ENCODE measurements at places on chromosomes 6 and 20.

- no peak for DNase-seq
These were observed 152.3 kb upstream of the RPS6KA2 start for GRCh38 chr6:166779381-166779780.

GRCh38 chr6:81977486-81977885 is 225.0 kb upstream of the TENT5A start:
- no peak for DNase-seq

DNA sequence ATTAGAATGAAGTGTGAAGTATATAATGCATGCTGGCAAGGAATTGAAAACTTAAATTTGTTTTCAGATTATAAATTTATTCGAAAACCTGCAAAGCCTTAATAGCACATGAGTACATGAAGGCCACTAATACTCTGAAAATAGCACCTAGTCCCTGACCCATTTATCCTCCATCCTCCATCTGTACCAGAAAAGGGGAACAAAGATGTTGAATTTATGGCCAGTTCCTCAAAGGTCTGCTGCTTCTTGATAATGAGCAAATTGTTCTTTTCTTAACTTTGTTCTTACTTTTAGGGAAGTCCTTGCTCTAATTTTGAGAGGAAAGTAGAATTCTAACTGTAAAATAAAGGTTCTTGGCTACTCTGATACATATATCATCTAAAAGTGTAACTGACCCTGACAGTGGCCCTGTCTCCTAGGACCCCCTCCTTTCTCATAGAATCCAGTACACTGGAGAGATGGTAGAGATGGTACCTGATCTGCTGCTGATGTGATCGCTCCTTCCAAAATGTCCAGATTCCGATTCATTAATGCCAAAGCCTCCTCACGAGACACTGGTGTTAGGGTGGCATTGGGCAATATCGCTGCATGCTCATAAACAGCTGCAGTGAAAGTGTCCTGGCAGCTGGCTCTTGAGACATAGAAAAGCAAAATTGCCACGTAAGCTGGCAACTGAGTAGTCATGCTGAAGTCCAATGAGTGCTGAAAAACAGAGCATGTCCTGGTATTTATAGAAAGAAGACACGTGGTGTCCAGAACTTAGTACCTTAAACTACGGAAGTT is at the start of gene VNN1:
TSS of gene VNN1 (minus strand) at position 704 of the 783 bp plus-strand sequence. CDS start at position 684, 20 bp downstream.
- no peak for DNase-seq

DNA sequence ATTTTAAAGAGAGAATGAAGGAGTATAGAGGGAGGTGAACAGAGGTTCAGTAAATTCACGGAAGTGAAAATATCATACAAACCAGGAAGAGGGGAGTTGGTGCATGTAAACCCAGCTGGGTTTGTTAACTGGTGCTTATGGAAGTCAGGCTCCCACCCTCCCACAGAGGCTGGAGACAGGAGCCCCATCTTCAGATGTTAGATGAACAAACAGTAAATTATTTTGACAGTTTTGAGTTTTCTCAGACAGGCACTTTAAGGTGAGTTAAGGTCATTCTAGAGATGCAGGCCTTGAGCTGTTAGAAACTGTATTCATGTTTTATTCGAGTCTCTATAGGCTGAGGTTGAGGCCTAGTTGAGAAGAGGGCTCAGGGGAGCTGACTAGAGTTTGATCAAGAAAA is 41.8 kb upstream of the FUCA2 start:
- no peak for DNase-seq

DNA sequence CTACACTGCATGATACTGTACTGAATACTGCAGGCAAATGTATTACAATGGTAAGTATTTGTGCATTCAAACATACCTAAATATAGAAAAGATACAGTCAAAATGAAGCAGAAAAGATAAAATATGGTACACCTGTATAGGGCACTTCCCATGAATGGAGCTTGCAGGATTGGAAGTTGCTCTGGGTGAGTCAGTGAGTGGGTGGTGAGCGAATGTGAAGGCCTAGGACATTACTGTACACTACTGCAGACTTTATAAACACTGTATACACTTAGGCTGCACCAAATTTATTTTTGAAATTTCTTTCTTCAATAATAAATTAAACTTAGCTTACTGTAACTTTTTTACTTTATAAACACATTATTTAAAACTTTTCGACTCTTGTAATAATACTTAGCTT is 213.1 kb downstream of the ATXN1 start:
- peak; percentile 28 for DNase-seq

DNA sequence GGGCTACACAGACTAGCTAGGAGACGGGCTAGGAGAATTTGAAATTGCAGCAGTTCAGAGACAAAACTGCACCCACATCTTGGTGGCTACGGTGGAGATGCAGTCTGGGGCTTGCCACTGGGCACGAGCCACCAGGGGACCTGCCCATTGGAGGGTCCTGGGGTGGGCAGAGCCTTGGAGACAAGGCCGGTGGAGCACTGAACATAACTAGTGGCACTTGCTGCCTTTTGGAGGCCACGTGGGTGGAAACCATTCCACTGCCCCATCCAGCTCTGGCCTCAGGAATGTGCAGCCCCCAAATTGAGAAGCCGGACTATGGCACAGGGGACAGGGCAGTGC is 113.4 kb downstream of the NFATC2 start:
- DNase-seq = no peak

- no peak for DNase-seq
These were observed 288.7 kb upstream of the PRDM1 start for GRCh38 chr6:105797286-105797979.

- peak; percentile 32 for DNase-seq
These were observed at the start of gene MRAP2 for GRCh38 chr6:84033523-84034451. Gene MRAP2 (plus strand): TSS chr6:84033772. CDS start chr6:84055319, 21,547 bp downstream.

DNA sequence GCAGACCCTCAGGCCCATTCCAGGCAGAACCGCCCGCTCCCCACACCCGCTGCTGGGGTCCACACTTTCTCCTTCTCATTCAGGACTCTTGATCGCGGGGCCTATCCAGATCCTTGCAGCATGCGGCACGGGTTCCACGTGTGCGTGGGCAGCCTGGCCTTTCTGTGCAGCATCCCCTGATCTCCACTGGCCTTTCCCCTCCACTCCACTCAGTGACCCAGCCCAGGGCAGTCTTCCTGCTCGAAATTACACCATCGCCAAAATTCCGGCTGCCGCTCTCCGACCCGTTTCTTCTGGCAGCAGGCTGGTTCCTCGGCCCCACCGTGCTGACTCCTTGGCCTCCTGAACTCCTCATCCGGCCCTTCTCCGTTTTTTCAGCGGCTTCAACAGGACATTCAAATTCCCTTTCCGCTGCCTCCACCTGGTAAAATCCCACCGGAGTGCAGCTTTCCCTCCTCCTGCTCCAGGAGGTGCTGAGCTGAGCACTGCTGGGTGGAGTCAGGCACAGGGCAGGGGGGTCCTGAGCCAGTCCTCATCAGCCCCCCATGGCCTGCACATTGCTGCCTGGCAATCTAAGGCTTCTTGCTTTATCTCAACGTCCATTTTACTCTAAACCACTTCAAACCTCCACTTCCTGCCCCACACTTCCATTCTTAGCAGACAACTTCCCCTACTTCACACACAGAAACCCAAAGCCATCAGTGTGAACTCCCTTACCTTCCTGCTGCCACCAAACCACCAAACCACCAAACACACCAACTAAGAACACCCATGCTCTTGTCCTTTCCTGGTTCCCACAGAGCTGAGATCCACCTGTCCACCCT is 9.0 kb downstream of the SFT2D1 start:
- DNase-seq = no peak

GRCh38 chr6:456887-457286 is 65.3 kb downstream of the IRF4 start:
- DNase-seq = no peak

DNA sequence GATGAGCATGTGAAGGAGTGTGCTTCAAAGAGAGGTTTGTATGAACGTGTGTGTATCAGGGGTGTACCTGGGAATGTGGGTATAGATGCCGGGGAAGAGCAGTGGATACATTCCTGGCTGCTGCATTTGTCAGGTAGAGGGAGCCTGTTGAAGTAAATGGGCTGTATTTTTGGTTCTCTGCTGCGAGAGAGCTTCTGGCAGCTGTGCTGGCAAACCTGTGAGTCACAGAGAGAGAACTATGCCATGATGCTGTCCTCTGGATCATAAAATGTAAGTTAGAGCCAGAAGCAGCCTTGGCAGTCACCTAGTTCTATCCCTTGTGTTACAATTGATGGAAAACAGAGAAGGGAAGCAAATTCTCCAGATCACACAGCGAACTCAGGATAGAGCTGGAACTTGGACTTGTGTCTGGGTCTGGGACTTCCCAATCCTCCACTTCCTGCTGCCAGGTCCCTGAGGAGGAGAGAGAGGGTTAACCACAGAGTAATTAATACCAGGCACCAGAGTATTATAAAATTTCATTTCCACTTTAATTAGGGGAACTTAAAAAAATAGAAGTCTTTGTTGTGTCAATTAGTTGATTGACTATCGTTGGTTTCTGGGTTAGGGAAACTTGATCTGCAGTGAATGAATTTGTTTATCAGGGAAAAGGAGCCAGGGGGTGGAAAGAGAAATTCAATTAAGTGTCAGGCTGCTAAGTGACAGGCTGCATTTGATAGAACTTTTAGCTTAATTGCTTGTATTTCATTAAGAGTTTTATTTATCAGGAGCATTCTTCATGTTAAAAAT is 41.1 kb upstream of the GTSF1L start:
- DNase-seq = peak; percentile 57

DNA sequence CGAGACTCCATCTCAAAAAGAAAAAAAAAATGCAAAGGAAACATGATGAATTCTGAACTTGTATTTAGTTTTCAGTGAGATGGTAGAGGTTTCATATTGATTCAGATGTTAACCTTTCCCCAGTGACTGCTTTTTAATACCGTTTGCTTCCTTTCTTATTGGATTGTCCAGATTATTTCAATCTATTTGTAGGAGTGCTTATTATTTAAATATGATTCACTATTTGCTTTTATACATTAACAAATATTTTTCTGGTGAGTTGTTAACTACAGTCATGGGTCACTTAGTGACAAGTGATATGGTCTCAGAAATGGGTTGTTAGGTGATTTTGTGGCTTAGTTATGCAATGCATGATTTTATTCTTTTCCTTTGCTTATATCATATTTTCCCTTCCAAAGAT is 8.4 kb downstream of the PI3 start:
- no peak for DNase-seq

DNA sequence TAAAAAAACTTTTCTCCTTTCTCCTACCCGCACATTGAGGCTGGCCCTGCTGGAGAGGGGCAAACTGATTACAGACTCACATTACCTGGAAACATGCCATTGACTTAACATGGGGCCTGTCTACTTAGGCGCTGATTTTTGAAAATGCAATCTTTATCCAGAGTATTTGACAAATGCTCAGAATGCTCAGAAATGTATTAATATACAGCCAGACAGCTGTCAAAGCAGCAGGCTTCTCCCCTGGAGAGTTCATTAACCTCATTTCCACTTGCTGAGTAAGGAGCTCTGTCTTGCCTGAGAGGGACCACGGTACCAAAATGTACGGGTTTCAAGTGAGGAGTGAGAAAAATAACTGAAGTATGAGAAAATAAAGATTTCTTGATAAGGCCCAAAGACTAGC is 95.7 kb downstream of the PAX1 start:
- no peak for DNase-seq

DNA sequence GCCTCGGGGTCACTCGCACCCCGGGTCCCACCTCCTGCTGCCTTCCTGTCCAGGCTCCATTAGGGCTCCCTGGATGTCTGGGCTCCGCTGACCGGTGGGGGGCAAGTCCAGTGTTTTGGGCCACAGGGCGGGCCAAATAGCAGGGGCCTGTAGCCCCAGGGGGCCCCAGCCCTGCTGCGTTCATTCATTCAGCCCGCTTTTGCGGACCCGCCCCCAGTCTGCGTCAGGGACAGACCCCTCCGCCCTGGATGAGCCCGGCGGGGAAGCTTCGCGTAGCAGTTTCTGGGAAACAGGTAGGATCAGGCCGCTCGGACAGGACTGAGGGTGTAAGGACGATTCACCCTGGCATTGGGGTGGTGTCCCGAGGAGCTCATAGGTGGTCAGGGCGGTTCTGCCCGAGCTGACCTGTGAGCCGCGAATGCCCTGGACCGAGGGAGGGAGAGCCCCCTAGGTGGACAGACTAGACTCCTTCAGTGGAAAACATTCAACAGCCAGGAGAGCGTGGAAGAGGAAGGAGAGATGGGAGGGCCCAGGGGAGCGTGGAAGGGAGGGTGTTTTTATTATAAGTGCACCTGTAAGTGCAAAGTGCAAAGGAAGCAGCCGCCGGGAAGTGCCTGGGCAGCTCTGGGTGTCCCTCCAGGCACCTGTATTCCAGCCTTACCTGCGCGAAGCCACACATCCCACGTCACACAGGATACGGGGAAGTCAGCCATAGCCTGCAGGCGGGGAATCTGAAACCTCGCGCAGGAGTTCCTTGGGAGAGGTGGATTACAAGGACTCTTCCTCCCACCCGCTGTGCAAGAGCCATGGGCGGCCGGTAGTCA is 662 bp downstream of the ENTPD6 start:
- DNase-seq = peak; percentile 66

DNA sequence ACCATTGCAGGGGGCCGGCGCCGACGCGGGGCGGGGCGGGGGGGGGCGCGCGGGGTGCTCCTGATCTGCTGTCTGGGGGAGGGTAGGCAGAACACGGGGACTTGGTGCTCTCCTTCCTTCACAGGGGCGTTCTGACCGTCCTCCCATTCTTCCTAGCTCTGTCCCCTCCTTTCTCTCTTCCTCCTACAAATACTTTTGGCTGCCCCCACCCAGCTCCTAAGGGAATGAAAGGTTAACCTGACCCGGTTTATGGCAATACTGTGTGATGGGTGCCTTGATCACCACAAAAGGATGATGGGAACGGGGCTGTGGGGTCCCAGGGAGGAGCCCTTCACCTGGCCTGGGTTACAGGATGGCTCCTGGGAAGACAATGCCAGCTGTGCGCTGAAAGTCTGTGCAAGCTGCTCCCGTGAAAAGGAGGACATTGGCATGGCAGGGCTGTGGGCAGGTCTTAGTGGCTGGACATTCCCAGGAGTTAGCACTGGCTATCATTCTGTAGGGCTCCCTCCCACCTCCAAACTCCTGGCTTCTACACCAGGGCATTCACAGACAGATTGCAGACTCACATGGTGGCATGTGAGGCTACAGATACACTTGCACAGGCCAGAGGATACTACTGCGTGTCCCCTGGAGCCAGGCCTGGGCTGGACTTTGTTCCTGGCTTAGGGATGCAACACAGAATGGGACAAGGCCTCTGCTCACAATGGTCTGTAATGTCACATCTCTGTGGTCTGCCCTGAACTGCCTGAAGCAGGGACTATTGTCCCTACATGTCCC is 1.9 kb upstream of the TPD52L2 start:
- no peak for DNase-seq
